ENCODE measurements at places on chromosomes 12 and 14.

DNA sequence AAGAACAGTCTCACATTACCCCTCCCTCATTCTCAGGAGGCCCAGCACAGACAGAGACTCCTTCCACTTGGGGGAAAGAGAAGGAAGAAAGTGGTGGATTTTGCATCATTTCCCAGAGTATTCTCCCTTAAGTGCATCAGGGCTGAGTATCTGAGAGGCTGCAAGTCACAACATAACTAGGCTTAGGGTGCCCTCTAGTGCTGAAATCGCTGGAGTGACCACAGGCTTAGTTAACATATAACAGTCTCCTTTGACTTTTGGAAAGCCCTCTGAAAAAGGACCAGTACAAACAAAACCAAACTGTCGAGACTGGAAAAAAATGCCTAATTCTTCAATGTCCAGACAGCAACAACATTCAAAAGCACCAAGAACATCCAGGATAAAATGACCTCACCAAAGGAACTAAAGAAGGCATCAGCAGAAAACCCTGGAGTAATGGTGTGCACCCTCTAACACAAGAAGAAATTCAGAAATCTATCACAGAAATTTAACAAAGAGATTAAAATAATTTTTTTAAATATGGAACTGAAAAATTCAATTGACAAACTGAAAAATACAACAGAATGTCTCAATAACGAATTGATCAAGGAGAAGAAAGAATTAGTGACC is 412.3 kb downstream of the RPS29 start:
- peak; percentile 40 for DNase-seq

- no peak for DNase-seq
Observed at GRCh38 chr14:28758253-28758884, 8.2 kb upstream of the FOXG1 start.

GRCh38 chr12:15721316-15722115 is 67.7 kb downstream of the EPS8 start:
- DNase-seq, result no peak

GRCh38 chr14:84217066-84217465 is 1312.9 kb upstream of the FLRT2 start:
- no peak for DNase-seq

- no peak for DNase-seq
Observed at GRCh38 chr12:92398565-92399309, 253.1 kb upstream of the BTG1 start.

DNA sequence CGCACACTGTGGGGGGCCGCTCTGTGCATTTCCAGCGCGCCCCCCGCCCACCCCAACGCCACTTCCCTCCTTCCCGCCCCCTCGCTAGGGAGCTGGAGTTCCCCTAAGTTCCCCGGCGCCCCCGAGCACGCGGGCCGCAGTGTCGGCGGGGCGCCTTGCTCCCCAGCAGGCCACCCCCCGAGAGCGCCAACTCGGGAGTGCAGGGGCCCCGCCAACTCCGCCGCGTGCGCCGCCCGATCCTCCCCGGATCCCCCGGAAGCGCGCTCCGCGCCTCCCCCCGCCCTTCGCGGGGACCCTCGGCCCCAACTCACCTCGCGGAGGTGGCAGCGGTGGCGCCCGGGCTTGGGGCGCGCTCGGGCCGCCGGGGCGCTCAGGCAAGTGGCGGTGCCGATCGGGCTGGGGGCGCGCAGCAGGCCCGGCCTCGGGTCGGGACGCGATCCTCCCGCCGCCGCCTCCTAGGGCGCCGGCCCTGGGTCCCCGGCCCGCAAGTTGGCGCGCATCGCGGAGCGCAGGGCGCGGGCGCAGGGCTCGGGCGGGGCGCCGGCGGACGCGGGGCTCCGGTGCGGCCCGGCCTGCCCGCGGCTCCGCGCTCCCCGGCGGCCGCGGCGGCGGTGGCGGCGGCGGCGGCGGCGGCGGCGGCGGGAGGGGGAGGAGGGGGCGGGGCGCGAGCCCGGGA is at the start of gene NCOR2:
TSS of gene NCOR2 (minus strand) at position 616 of the 676 bp plus-strand sequence. CDS start 72,361 bp downstream, outside the sequence.
- DNase-seq, result no peak

GRCh38 chr12:122349078-122349477 is 73.4 kb downstream of the CLIP1 start:
- DNase-seq, result no peak

DNA sequence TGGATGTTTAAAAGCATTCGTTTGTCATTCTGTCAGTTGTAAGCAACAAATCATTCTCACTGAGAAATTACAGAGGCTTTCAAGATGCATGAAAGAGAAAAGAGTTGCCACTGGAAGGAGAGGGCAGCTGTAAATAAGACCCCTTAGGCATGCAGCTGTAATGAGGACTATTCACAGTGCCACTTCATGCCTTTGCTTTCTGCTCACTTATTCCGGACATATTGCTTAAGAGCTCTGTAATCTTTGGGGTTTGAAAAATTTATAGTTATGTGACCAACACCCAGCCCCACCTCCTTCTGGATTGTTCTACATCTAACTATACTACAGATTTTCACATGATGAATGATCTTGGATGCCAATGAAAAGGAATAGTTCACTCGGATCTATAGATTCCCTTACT is 194.8 kb upstream of the DCN start:
- DNase-seq, result no peak

- peak; percentile 22 for DNase-seq
Observed at GRCh38 chr14:62206456-62206855, 444.2 kb downstream of the SNAPC1 start.

- DNase-seq, result no peak
Observed at GRCh38 chr12:11654802-11655201, 5.3 kb downstream of the ETV6 start.

GRCh38 chr12:51362747-51363342 is 16.4 kb upstream of the CELA1 start:
- no peak for DNase-seq

DNA sequence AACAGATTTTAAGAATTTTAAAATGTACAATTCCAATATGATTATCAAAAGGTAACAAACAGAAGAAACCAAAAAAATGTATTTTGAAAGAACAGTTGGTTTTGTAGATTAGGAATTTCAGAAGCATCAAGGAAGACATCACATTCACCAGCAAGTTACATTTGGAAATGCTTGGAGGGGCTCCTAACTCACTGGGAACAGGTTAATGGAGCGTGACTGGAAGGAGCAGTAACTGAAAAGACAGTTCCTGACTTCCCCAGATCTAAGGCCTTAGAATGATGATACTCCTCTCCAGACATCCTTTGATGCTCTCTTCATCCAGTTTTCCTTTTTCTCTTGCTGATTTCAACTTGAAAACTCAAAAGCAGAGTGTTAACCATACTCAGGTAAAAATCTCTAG is 220.0 kb upstream of the EGLN3 start:
- no peak for DNase-seq

GRCh38 chr14:33432407-33433023 is 493.8 kb downstream of the NPAS3 start:
- DNase-seq, result peak; percentile 13

GRCh38 chr12:110475426-110475825 is 6.8 kb downstream of the FAM216A start:
- no peak for DNase-seq

- no peak for DNase-seq
Observed at GRCh38 chr12:1904875-1905274, 13.6 kb downstream of the CACNA2D4 start.

DNA sequence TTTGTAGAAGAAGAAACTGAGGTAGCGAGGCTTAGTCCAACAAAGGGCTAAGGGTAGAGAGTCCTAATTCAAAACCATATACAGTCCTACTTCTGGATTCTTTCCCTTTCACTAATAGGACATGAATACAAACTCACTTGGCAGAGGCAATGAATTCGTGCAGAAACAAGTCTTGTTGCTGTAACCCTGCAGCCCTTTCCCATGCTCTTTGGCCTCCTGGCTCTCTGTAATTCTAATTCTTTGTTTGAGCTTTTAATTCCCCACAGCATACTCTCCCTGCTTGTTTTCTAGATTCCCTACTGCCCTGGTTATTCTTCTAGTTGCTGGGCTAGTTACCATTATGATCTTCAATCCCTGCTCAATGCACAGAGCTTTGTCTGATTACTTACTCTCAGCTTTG is 381.4 kb downstream of the ETNK1 start:
- no peak for DNase-seq

DNA sequence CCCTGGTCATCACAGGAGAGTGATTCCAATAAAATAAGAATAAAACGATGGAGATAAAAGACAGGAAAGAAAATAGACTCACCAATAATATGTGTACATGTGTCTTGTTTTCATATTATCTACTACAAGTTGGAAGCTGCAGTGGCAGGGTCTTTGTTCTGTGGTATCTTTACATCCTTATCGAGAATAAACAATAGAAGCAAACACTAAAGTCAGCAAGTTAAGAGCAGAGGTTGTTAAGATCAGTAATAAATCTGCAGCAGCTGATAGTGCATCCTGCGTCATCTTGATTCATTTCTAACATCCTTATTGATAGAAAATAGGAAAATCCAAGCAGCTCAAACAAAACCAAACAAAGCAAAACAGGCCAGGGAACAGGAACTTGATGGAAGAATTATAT is 107.4 kb downstream of the RPS29 start:
- no peak for DNase-seq

- DNase-seq, result no peak
Observed at GRCh38 chr12:14650789-14651188, 45.6 kb downstream of the GUCY2C start.

DNA sequence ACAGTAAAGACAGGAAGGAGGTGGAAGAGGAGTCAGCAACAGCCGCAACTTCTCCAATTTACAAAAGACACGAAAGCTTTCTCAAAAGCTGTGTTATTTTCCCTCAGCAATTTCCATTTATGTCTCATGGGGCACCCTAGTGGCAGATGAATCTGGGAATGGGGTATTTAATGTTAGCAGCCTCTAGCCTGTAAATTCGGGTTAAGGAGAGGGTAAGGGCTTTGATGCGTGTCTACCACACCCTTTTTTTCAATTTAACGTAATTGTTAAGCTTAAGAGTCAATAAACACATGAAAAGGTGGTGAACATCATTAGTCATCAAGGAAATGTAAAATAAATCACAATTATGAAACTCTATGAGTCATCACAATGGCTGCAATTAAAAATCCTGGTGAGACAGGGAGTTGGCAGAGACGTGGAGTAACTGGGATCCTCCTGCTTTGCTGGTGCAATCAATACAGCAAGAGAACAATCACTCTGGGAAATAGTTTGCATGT is 986.4 kb downstream of the AACS start:
- DNase-seq, result peak; percentile 1

GRCh38 chr12:60174941-60175340 is 579.1 kb downstream of the SLC16A7 start:
- no peak for DNase-seq
